ENCODE measurements at places on chromosomes 2 and 18. TPM values are rescaled to one million over a fixed set of nuclear protein-coding genes. Genes with fewer than 3 reads are reported as not detected.

The EML6 gene
- total RNA-seq, result 2.1 TPM

The VAMP8 gene
- total RNA-seq, result 6.0 TPM

The PMAIP1 gene
- 47.8 TPM for total RNA-seq

The SP3 gene
- 88.5 TPM for total RNA-seq

The GALNT14 gene
- 32.3 TPM for total RNA-seq

The CD302 gene
- total RNA-seq, result 2.3 TPM

The ID2 gene
- total RNA-seq, result 14.3 TPM

The DPYSL5 gene
- 1.9 TPM for total RNA-seq

The DNAJC5G gene
- total RNA-seq, result not detected

The ACADL gene
- not detected for total RNA-seq

The ABCA12 gene
- total RNA-seq, result not detected

The PROKR1 gene
- not detected for total RNA-seq

The C2orf66 gene
- not detected for total RNA-seq

The NIF3L1 gene
- total RNA-seq, result 51.1 TPM

The TRIM43 gene
- not detected for total RNA-seq

The CRYGD gene
- total RNA-seq, result not detected

The SLC40A1 gene
- 5.6 TPM for total RNA-seq

The BOLL gene
- total RNA-seq, result not detected

The ROCK2 gene
- total RNA-seq, result 36.7 TPM

The MAPK4 gene
- total RNA-seq, result 0.17 TPM

The GREB1L gene
- 5.7 TPM for total RNA-seq

The NDC80 gene
- total RNA-seq, result 56.7 TPM

The FN1 gene
- total RNA-seq, result 2,790 TPM

The ABCG5 gene
- total RNA-seq, result not detected

The CNGA3 gene
- total RNA-seq, result not detected

The CNOT11 gene
- 46.3 TPM for total RNA-seq

The MRO gene
- not detected for total RNA-seq

The KLHL29 gene
- total RNA-seq, result 4.6 TPM
